ENCODE measurements at places on chromosomes 3 and 15. TPM values are rescaled to one million over a fixed set of nuclear protein-coding genes. Genes with fewer than 3 reads are reported as not detected.

GRCh38 chr15:80988148-80988796 is 1.3 kb downstream of the MESD start:
- H3K27ac ChIP-seq, result peak overlapping the region; percentile 79
- H3K4me1 ChIP-seq, result peaks cover 65% of the 10 kb centered on the region
- DNase-seq, result no peak
- H3K4me3 ChIP-seq, result peak overlapping the region; percentile 97

Gene ADCY5
- total RNA-seq, result not detected

DNA sequence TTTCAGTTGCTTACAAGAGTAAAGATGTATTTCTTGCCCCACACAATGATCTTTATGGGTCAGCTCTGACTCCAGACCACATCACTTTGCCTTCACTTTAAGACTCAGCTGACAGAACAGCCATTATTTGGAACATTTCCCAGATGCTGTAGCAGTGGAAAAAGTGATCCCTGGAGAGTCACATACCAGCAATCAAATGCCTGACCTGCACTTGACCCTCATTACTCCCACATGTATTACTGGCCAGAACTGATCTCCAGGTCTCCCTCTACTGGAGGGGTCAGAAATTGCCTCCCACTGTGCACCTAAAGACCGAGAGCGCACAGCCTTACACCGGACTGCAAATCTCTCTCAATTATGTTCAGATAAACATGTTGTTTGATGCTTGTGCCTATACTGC is 88.6 kb upstream of the ZNF385D start:
- no peak for DNase-seq
- no peaks in the 10 kb centered on the region for H3K27me3 ChIP-seq
- no peak overlapping the region for H3K27ac ChIP-seq
- H3K4me1 ChIP-seq, result no peaks in the 10 kb centered on the region

DNA sequence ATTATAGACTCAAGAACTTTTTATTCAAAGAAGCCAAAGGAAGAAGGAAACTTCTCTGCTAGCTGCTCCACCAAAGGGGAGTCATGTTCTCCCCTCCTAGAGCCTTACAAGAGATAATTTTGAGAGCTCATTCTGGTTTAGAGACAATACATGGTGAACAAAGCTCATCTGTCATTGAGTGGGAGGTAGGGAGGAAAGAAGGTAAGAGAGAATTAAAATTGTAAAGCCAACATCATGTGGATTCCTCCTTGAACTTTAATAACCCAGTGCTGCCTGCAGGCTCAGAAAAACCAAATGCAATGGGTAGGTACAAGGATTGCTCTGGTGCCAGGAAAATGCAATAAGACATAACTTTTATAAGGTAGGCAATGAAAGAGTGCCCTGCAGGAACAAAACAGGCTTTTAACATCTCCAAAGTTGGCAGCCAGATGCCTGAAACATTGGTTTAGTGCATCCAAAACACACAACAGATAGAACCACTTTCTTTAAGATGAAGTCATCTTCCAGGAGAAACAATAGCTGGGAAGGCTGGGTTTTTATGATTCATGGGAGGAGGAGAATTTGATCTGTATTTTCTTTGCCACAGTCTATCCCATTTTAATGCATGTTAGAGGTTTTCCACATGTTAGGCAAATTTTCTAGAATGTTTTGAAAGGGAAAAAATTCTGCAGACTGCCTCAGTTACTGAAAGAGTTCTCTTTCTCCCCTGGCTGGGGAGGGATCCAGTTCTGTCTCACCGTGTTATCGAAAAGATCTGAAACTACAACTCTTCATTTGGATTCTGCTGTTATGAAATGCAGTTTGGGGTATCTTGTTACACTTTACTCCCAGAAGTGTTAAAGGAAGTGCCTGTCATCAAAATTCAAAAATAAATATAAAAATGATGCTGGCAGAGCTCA is 11.3 kb upstream of the ARHGEF3 start:
- peak overlapping the region; percentile 27 for H3K4me3 ChIP-seq
- no peak for DNase-seq
- no peaks in the 10 kb centered on the region for H3K27me3 ChIP-seq
- H3K36me3 ChIP-seq, result no peaks in the 10 kb centered on the region
- H3K27ac ChIP-seq, result peak overlapping the region; percentile 28

DNA sequence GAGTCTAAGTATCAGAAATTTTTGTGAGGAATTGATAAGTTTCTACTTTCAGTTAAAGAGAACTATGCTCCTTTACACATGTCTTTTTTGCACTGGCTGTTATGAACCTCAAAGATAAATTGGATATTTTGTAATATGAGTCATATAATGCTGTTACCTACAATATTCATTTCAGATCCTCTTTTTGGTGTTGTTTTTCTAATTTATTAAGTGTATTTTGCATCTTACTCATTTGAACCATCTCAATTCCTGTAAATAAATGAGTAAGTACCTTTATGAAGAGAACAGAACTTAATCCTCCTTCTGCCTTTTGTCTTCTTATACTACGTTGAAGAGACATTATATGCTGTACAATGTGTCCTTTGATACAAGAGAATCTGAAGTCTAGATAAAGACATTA is 74.4 kb downstream of the ZIC1 start:
- no peak overlapping the region for H3K4me3 ChIP-seq
- H3K27ac ChIP-seq, result no peak overlapping the region
- no peak for DNase-seq
- H3K27me3 ChIP-seq, result no peaks in the 10 kb centered on the region

DNA sequence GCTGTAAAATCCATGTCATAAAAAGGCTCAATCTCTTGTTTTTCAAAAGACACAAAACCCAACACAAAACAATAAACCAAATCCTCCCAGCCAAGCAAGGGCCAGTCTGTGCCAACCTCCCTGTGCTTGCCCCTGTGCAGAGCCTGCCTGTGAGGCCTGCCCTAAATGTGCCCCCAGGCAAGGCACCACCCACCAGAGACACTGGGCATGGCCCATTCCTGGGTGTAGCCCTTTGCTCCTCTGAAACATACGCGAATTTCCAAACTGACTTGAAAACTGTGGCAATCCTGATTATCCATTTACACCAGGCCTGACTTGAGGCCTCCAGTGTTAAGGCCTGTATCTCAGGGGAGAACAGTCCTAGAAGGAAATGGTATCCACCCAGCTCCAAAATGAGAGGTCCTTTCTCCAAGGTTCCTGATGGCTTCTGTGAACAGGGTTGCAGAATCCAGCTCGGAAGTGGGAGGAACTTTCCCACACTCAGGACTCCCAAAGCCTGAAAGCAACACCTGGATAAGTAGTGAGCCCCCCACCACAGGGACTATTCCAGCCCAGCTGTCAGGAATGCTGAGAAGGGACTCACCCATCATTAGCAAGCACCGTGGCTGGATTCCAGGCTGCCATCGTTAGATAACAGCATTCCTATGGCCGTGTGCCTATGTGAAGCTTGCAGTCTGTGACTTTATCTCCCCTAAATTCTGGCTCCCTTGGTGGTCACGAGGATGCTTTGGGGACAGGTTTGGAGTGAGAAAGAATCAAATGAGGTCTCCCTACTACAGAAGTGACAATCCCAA is 61.8 kb downstream of the CACNA2D2 start:
- H3K4me3 ChIP-seq, result no peak overlapping the region
- no peaks in the 10 kb centered on the region for H3K36me3 ChIP-seq
- no peaks in the 10 kb centered on the region for H3K27me3 ChIP-seq
- no peaks in the 10 kb centered on the region for H3K4me1 ChIP-seq
- DNase-seq, result no peak

GRCh38 chr3:13559764-13560525 is 11.0 kb downstream of the FBLN2 start:
- no peak for DNase-seq
- no peaks in the 10 kb centered on the region for H3K27me3 ChIP-seq

GRCh38 chr3:188362405-188362831 is 208.5 kb downstream of the LPP start:
- H3K4me3 ChIP-seq, result no peak overlapping the region
- no peaks in the 10 kb centered on the region for H3K27me3 ChIP-seq
- H3K36me3 ChIP-seq, result no peaks in the 10 kb centered on the region
- H3K27ac ChIP-seq, result no peak overlapping the region
- no peak for DNase-seq
- H3K4me1 ChIP-seq, result peaks cover 22% of the 10 kb centered on the region

DNA sequence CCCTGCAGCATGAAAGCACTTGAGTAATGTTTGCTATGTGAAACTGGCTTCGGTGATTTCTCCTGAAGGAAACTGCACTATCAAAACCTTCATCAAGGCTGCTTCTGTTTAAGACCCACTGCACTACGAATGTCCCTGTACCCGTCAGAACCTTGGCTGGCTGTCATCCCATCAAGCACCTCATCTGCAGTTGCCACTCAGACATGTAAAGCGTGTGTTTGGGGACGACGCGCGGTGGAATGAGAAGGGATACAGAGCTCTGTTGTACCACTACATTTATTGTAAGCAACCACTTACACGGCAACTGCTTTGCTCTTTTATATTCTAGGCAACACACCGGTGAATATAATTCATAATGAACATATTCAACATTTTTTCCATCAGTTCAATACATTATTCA is 147.6 kb downstream of the TIGIT start:
- H3K4me1 ChIP-seq, result no peaks in the 10 kb centered on the region
- no peak overlapping the region for H3K27ac ChIP-seq
- no peaks in the 10 kb centered on the region for H3K27me3 ChIP-seq
- no peak for DNase-seq
